ENCODE measurements at places on chromosomes 3 and 15.

- no peaks in the 10 kb centered on the region for H3K36me3 ChIP-seq
- H3K4me1 ChIP-seq: peaks cover 17% of the 10 kb centered on the region
- H3K4me3 ChIP-seq: no peak overlapping the region
Observed at GRCh38 chr3:72306800-72307341, 521.9 kb upstream of the PROK2 start.

- no peak overlapping the region for H3K4me3 ChIP-seq
- H3K27me3 ChIP-seq: no peaks in the 10 kb centered on the region
- no peak for DNase-seq
Observed at GRCh38 chr3:139430493-139430892, 41.0 kb upstream of the COPB2 start.

- DNase-seq: no peak
- H3K27me3 ChIP-seq: no peaks in the 10 kb centered on the region
- H3K4me1 ChIP-seq: peaks cover 7% of the 10 kb centered on the region
- H3K36me3 ChIP-seq: no peaks in the 10 kb centered on the region
- H3K27ac ChIP-seq: no peak overlapping the region
Observed at GRCh38 chr3:143529018-143529478, 319.2 kb downstream of the SLC9A9 start.

GRCh38 chr3:47314056-47314764 lies 31.5 kb downstream of the KLHL18 start:
- peaks cover 37% of the 10 kb centered on the region for H3K36me3 ChIP-seq
- peaks cover 14% of the 10 kb centered on the region for H3K4me1 ChIP-seq
- H3K27me3 ChIP-seq: no peaks in the 10 kb centered on the region
- no peak for DNase-seq

- H3K27me3 ChIP-seq: peaks cover 16% of the 10 kb centered on the region
- H3K27ac ChIP-seq: no peak overlapping the region
- DNase-seq: no peak
- no peaks in the 10 kb centered on the region for H3K4me1 ChIP-seq
Observed at GRCh38 chr15:81475471-81475870, 101.5 kb upstream of the TMC3 start.

All from activated T-cell treated with anti-CD3 and anti-CD28 coated beads, Interleukin-2, amount 50 U/mL, for 24 hours (primary cell).